ENCODE measurements at places on chromosomes 13 and 19.

- DNase-seq: no peak
Measured at GRCh38 chr13:40540328-40541044, 126.0 kb downstream of the FOXO1 start.

DNA sequence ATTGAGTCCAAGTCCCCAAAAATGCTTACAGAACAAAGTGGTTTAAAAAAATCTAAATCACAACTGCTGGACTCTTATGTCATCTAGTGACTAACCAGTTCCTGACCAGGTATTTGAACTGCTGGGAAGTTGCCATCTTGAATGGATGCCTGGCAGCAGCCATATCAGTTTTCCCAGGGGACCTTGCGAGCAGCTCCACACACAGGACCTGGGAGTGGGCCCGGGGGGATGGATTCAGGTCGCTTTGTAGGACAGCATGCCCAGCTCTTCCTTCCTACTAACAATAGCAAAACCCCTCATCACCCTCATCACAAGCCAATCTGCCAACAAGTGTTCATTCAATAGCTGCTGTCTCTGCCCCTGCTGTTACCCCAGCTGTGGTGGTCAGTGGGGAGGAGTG lies 65.3 kb downstream of the KCTD15 start:
- DNase-seq: no peak

DNA sequence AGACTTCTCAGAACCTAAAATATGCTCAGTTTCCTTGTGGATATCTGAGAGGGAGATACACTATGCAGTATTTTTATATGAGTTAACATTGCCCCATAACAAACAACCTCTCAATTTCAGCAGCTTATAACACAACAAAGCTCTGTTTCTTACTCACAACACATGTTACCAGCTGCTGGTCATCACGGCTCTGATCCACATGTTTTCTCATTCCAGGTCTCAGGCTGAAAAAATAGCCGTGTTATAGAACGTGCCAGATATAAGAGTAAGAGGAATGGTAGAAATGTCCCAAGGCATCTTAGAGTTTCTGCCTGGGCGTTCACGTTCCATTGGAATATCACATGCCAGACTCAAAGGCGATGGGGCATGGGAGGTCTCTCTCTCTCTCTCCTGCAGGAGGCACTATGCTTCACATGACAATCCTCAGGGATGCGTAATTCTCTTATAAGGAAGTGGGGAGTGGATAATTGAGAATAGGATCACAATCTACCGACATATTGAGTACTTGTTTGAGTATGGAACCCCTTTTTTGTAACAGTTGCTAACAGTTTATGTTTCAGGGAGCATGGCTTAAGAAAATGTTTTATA lies 246.6 kb downstream of the NHLRC3 start:
- no peak for DNase-seq

DNA sequence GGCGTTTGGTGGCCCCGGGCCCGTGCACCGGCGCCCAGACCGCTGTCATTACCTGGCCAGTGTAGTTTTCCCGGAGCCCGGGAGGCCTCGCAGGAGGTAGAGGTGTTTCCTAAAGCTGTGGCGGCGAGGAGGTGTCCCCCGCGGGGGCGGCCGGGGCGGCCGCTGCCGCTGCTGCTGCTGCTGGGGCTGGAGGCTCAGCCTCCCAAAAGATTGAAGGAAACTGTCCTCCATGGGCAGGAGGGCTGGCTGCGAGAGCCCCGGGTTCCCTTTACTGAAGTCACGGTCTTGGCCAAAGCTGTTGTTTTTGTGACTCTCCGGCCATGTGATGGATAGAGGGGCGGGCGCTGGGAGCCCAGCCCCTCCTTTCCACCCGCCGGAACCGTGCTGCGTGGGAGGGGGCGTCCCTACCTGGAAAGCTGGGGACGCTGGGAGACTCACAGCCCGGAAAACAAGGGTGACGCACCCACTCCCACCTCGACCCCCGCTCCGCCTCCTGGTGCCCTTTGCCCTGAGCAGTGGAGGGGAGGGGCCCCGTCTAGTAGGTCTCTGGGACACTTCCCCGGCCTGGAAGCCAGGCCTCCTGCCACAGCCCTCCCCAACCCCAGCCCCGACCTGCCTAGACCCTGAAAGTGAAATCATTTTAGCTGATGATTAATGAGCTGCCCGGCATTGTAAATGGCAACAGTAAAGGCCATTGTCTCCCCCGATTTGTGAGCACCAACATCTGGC lies at the start of gene N4BP2L1:
Gene N4BP2L1, minus strand, starts transcription at position 279 of the 729 bp plus-strand sequence. Its CDS starts 48 bp downstream, at position 231.
- DNase-seq: peak; percentile 92

DNA sequence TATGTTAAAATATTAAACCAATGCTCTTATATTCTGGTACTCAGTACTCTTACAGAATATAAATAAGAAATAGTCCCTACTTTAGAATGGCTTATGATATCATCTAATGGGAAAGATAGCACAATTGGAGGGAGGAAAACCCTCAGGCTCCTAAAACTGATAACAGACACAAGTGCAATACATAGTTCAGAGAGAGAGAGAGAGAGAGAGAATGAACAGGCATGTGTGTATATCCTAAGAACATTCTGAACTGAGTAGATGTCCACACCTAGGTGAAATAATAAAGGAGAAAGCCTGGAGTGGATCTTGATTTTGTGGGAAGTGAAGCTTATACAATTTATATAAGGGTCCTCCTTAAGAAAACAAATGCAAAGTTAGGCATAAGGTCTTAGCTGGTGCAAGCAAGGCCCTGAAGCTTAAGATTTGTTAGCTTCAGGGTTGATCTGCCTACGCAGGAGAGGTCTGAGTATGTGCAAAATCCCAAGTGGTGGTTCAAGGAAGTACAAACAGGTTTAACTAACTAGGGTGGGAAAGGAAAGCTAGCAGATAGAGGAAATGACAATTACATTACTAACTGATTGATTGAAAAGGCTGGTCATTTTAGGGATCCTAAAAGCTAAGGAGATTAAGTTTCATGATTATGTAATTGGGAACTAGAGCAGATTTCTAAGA lies 53.3 kb downstream of the SOX21 start:
- no peak for DNase-seq

- peak; percentile 66 for DNase-seq
Measured at GRCh38 chr19:15154002-15154612, 46.7 kb downstream of the NOTCH3 start.

DNA sequence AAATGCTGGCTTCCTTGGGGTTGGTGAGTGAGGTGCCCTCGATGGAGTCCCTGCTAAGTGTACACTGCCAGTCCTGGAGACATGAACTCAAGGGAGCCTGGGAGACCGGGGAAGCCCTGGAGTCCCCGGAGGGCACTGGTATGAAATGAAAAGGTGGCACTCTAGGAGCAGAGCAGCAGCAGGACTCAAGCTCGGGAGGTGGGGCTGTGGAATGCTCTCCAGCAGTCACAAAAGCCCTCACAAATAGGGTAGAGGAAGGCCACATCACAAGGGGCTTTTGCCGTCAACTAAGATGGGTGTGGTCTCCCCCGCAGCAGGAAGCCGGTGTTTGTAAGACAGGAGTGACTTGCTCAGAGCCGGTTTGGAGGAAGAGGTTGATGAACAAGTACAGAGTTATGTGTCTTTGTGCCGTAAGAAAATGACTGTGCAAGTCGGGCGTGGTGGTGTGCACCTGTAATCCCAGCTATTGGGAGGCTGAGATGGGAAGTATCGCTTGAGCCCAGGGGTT lies 19.3 kb downstream of the CCNE1 start:
- peak; percentile 70 for DNase-seq

- DNase-seq: no peak
Measured at GRCh38 chr13:59304596-59304995, 859.1 kb downstream of the DIAPH3 start.

DNA sequence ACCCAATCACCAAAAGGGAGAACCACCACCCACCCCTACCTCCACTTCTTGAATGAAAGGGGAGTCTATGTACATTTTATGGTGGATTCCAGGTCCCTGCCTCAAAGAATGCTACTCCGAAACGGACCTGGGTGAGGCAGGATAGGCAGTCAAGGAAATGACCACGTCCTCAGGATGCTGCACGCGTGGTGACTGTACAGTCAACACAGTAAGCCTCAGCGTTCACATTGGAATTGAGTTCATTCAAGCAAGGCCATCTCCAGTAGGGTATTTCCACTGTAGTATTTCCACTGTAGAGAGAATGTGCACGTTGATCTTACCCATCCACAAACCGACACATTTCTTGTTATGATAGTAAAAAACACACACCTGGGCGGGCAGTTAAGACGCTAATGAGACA lies 16.9 kb downstream of the ZSCAN5C start:
- no peak for DNase-seq

DNA sequence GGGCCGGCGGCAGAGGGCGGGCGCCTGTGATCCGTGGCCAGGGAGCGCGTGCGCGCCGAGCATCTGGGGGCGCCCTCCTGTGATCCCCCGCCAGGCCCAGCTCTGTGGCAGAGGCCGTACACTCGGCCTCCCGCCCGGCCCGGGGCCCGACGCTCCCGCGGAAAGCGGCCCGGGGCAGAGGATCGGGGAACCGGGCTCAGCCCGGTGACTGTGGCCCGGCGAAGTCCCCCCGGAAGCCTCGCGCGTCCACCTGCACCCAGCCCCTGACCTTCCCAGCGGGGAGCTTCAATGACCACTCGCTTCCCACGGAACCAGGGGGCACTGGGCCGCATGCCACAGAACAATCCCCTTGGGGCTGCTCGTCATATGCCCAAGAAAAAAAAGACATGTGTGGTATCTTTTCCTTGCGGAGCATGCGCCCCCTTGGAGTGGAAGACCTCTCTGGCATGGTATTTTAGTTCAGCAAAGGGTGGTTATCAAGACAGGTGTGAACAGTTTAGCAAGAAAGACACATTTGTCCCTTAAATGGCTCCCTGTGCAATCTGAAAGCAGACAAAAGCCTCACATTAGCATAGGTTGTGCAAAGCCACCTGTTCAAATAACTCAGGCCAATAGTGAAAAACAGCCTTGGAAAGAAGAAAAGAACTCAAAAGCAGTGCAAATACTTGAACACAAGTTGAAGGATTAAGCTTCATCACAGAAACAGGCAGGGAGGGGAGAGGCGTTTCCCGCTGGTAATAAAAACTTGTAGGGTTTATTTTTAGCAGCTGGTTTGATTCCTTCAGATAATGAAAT lies 290.9 kb upstream of the SOX21 start:
- DNase-seq: no peak

DNA sequence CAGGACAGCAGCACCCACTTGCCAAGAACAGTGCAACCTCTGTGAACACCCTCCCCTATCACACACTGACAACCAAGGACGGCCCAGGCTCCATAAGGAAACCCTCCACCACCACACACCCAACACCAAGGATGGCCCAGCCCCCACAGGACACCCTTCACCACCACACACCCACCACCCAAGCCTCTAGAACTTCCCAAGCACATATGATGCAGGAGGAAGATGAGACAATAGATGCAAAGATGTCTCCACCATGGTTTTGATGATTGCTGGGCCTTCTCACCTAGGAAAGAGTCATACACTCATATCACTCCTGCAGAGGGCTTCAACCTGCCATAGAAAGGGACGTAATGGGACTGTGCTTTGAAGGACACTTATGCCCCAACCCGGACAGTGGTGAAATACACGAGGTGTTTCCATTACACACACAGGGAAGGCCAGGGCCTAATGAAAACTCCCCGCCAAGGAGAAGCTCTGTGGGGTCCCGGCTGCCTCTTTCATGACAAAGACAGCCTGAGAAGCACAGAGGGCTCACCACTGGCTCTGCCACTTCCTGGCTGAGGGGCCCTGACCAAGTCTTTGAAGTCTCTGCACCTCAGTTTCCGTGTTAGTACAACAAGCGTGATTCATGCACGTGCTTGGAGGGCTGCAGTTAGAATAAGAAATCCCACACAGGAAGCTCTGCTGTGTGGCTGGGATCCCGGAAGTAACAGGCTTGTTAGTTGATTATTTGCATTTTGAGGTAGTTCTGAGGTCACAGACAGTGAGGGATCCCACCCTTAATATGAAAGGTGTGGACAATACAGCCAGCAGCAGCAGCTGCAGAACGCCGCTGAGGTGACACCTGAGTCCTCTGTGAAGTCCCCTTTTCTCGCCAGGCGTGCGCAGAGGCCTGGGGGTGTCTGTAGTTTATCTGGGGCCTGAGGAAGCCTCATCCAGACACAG lies 61.9 kb upstream of the ATP12A start:
- DNase-seq: peak; percentile 79

DNA sequence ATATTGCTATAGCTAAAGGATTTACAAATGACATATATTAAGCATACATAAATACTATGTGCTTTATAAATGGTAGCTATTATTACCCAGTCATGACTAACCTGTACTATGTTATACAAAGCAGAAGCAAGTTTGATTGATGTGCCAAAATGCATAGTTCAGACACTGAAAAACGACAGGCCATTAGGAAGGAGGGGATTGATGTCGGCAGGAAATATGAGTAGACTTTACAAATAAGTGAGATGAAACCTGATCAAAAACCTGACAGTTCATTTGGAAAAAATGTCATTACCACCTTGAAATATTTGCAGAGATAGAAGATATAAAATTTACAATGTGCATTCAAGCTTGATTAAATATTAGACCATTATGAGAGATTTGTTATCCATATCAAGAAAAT lies 38.8 kb upstream of the TPP2 start:
- no peak for DNase-seq

- DNase-seq: no peak
Measured at GRCh38 chr19:40829205-40829604, 21.0 kb downstream of the CYP2A6 start.

- peak; percentile 71 for DNase-seq
Measured at GRCh38 chr19:19538061-19538784, at the start of gene CILP2. TSS of gene CILP2 (plus strand) at chr19:19538265. CDS start at chr19:19538350, 85 bp downstream.

GRCh38 chr13:88752041-88752440 lies 1080.9 kb downstream of the SLITRK5 start:
- DNase-seq: no peak

DNA sequence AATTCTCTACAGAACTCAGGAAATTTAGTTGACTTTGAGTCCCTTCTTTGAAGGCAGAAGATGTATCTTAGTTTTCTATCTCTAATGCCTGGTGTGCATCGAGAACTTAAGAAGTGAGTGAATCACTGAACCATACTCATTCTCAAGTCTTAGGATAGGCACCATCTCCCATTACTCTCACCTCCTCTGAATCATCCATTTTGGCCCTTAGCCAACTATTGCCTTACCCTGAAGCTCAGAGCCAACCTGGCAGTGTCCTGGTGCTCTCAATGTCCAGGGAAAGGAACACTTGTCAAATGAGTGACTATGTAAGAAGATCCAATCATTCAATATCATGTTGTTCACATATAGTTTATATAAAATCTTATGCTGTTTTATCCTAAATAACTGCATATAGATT lies 146.6 kb downstream of the RGCC start:
- no peak for DNase-seq

- DNase-seq: no peak
Measured at GRCh38 chr19:15113245-15114152, 6.3 kb downstream of the SYDE1 start.

- no peak for DNase-seq
Measured at GRCh38 chr13:93480553-93481106, 254.0 kb downstream of the GPC6 start.

DNA sequence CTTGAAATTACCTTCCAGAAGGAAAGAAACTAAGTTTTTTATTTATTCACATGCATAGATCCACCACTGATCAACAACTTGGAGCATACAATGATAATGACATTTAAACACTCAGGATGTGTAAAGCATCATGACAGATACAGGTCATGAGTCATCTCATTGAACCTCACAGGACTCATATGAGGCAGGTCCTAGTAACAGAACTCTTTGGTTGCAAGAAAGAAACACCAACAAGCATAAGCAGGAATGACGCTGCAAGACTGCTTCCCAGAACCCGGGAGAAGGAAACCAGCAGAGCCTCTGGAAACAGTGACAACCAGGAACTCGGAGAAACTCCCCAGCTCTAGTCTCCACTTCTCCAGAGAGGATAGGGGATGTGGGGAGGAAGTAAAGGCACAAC lies 60.8 kb upstream of the IPO5 start:
- DNase-seq: no peak
